ENCODE measurements at places on chromosomes 4 and X.
A peak's percentile ranks its signal among the peaks of the same experiment; 100 is the strongest.

DNA sequence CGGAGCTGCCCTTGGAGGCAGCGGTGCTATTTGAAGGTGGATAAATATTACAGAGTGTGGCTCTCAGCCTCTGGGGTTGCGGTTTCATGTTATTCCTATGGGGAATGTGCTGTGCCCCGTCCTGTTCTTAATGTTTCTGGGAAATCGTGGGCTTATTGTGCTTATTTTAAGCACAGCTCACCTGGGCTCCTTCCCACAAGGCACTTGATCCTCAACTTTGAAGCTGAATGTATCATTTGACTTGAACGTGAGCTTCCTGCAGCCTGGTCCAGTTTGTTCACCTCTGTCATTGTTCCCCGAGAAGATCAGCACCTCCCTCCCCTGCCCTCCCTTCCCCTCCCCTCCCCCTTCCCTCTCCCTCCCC is 3.9 kb downstream of the SORCS2 start:
- peak; percentile 1 for DNase-seq

- DNase-seq, result no peak
Observed at GRCh38 chrX:74369666-74370065, 51.6 kb upstream of the SLC16A2 start.

DNA sequence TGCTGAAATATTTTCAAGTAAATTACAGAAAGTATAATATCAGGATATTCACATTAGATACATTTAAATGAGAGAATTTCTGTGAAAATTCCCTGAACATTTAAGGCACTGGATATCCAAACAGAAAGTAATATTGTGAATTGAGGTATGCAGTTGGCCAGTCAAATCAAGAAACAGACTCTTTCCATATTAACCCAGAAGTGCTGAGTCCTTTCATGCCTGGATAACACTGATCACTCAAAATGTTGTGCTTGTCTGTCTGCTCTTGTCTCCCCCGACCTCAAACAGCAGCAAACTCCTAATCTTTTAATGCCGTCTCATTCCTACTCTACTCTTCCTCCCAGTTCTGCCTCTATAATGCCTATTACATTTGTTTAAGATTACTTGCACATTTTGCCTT is 51.2 kb downstream of the TBC1D9 start:
- no peak for DNase-seq

GRCh38 chrX:55714161-55714560 is 3.4 kb upstream of the RRAGB start:
- DNase-seq, result no peak

- no peak for DNase-seq
Observed at GRCh38 chrX:29662759-29663503, 552.4 kb upstream of the MAGEB2 start.

- no peak for DNase-seq
Observed at GRCh38 chr4:133190098-133190497, 41.0 kb downstream of the PCDH10 start.

GRCh38 chrX:29143756-29144155 is 556.5 kb downstream of the IL1RAPL1 start:
- DNase-seq, result no peak

GRCh38 chr4:10075158-10075863 is 41.3 kb downstream of the WDR1 start:
- no peak for DNase-seq

DNA sequence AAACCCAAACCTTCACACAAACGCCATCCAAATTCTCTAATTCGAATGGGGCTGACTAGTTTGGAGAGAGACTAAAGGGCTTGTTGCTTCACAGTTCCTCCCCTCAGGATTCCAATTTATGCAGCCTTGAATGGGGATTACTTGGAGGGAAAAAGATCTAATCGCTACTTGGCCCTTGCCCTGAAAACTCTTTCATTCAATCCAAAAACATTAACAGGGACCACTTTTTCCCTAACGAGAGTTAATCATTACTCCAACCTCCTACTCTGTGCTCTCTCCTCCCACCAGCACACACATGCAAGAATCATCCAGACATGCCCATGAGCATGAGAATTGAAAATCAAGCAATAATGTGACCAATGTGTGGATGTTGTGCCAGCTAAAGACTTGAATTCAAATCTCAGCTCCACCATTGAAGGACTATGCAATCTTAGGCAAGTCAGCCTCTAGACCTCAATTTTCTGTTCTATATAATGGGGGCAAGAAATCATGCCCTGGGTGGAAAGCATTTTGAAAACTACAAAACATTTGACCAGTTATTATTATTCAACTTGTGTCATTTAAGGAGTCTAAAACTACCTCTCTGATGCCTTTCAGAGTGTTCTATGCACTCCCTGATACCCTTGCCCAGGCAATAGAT is 34.3 kb upstream of the GPC3 start:
- DNase-seq, result no peak

- DNase-seq, result no peak
Observed at GRCh38 chr4:64564126-64564525, 154.9 kb upstream of the TECRL start.

GRCh38 chr4:61666244-61666643 is 466.1 kb downstream of the ADGRL3 start:
- DNase-seq, result no peak

DNA sequence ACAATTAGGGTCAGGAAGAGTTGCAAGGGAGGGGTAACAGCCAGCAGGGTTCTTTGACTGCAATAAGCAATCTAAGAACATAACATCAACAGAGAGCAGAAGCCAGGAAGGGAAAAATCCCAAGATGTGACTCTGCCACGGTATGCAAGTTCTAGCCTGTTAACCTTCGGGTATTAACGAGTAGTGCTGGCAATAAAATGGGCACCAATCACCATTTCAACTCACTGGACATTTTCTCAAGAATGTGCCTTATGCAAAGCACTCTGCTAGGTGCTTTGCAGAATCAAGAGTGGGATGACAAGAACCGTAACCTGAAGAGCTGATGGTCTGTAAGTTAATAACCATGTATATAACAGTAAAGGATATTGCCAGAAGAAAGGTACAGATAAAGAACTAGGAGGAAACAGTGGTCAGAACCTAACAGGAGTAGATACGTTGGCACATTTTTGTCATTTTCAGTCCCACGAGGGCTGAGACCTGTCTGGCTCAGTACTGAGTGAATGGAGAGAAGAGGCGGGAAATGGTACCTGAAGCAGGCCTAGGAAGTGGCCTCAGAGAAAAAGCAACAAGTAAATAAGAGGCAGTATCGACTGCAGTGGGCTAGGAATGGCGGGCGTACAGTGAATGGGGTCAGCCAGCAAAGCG is 2.7 kb downstream of the ELOVL6 start:
- DNase-seq, result no peak

GRCh38 chr4:187357045-187357643 is 633.5 kb upstream of the FAT1 start:
- no peak for DNase-seq

DNA sequence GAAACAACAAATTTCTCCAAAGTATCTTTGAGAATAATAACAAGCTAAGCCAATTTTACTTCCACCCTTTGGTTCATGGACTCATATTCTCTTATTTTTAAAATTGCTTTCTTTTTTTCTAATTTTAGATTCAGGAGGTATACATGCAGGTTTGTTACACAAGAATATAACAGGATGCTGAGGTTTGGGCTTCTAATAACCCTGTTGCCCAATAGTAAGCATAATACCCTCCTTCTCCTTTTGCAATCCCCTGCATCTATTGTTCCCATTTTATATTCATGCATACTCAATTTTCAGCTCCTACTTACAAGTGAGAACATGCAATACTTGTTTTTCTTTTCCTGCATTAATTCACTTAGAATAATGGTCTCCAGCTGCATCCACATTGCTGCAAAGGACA is 202.3 kb upstream of the FSTL5 start:
- no peak for DNase-seq

All from pancreas (tissue), 10 donors.